GM04504 (cell line): ENCODE measurements at places on chromosomes 1 and 21.
A peak's percentile ranks its signal among the peaks of the same experiment; 100 is the strongest.

GRCh38 chr21:20308586-20309315 is 689.5 kb upstream of the NCAM2 start:
- no peak for DNase-seq

DNA sequence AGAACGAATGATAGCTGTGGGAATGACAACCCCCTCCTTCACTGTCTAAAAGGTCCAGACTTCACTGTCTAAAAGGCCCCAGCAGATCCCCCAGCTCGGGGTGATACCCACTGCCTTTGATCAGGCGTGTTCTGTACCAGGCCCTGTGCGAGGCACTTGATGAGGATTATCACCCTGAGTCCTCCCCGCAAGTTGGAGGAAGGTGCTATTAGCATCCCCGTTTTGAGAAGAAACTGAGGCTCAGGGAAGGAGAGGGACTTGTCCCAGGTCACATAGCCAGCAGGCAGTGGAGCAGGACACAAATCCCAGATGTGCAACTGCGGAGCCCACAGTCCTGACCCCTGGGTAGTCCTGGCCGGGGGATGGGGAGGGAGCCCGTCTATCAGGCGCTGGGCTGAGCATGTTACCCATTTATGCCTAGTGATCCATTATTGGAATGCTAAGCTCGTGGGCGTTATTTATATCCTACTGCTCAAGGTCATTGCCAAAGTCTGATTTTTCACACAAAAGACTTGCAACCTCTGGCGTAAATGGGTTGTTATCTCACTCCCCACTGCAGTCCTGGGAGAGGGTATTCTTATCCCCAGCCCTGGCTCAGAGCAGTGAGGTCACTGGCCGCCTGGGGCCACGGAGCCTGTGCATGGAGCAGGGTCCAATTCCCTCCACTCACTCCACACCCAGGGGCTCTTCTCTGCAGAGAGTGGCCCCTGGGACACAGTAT is 722.2 kb downstream of the MATN1 start:
- DNase-seq: no peak

DNA sequence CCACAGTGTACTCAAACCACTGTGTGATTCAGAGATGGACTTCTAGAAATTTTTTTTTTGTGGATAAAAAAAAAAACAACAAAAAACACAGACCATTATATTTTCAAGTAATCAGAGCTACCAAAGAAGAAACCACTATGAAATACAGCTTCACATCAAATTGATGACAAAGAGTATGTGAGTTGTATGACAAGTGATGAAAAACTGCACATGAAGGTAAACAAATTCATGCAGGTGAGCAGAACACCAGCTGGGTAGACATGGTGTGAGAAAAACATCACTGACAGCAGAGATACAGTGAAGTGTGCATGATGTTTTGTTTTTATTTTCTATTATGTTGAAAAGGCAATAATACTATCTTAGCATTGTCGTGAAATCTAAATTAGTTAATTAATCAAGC is 8.0 kb upstream of the PTPRC start:
- no peak for DNase-seq

GRCh38 chr1:197913495-197914276 is 3.5 kb upstream of the LHX9 start:
- DNase-seq: no peak

- DNase-seq: no peak
Observed at GRCh38 chr1:226804907-226805759, 65.3 kb upstream of the PSEN2 start.

DNA sequence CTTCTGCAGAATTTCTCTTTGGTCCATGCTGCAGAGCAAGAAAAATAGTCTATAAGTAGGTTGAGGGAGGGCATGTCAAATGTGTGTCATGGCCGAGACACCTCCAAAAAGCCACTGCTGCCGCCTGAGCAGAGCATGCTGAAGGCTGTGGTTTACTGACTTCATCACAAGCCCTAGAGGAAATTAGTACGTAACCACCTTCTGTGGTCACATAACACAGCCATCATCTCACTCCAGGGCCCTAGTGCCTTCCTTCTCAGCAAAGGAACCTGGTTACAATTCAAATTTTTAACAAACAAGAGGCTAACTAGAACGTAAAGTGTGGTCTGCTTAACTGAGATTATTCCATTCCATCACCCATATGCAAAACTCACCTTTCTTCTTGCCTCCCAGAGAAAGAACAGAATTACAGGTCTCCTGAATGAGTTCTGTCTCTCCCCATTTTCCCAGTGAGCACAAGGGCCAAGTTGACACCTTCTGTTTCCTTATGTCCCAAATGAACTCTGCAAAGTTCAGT is at the start of gene PTPN22:
Gene PTPN22, minus strand, starts transcription at position 116 of the 517 bp plus-strand sequence.
- DNase-seq: peak; percentile 28

- peak; percentile 62 for DNase-seq
Observed at GRCh38 chr1:116570358-116571214, at the start of gene CD58. Gene CD58 (minus strand): TSS chr1:116571026. CDS start chr1:116570972, 54 bp downstream.

DNA sequence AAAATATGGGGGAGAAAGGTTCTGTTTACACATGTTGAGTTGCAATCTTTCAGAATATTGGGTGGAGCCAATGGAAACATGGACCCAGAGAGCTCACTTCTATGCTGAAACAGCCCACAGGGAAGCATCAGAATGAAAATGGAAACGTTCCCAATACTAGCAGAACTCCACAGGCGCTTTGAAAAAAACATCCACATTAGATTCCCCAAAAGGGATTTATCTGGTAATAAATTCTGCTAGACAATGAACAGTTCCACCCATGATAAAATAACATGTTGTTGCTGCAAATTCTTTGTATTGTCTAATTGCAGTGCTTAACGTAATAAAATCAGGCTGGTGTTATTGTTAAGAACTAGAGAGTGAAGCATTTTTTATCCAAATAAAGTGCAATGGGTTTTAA is 197.0 kb downstream of the GABPA start:
- no peak for DNase-seq

DNA sequence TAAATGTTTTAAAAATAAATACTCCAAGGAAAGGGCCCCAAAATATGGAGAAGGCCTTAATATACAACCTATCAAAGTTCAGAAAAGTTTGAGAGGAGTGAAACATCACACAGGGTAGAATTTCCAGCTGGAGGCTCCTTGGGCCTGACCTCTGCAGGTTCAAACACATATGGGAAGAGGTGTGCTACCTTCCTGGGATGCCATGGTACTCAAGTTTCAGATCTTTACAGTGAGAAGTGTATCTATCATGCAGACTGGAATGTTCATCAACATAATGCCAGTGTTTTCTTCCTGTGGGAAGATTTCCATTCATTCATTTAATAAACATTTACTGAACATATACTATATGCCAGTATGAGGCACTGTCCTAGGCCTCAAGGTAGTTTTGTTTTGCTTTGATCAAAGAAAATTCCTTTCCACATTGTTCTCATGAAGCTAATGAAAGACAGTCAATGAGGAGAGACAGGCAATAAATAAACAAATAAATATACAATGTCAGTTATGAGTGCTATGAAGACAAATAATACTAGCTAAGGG is 14.6 kb upstream of the ADAR start:
- no peak for DNase-seq

DNA sequence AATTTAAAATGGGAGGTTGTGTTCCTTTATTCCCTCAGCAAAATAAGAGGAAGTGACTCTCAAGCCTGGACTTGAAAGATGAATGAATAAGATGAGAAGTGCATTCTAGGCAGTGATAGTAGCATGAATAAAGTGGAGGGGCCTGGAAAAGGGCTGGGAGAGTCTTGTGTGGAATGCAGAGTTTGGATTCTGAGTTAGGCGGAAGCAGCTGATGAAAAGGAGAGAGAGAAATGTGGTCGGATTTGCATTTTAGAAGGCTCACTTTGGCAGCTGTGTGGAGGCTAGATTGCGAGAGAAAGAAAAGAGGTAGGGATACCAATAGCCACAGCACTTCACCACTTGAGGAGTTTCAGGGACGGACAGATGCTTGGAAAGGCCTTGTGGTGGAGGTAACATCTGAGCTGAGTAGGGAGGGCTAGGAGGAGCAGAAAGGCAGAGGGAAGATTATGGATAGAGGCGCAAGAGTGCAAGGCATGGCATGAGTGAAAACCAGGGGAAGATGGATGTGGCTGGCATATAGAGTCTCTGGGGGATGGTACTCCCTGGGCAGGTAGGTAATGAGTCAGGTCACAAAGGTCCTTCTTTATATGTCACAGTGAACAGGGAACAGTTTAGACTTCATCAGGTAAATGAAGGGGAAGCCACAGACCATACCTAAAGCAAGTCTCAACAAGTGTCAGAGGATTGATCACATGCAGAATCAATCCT is 59.6 kb downstream of the ST3GAL3 start:
- no peak for DNase-seq

DNA sequence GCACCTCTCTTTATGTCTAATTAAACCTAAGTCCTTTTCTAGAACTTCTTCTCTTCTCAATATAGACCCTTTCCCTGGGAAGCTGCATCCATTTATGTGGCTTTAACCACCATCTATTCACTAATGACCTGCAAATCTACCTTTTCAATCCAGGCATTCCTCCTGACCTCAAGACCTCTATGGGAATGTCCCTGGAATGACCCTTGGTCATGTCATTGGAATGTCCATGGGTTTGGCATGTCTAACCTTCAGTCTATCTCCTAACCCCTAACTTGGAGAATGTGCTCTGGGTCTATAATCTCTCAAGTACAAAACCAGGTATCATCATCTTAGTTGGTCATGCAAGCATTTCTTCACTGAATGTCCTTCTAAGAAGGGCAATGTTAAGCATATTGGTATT is 196.1 kb downstream of the KCNH1 start:
- DNase-seq: no peak

- no peak for DNase-seq
Observed at GRCh38 chr1:238438311-238439270, 547.9 kb upstream of the ZP4 start.

- DNase-seq: no peak
Observed at GRCh38 chr1:166843322-166843721, 4.0 kb downstream of the POGK start.

DNA sequence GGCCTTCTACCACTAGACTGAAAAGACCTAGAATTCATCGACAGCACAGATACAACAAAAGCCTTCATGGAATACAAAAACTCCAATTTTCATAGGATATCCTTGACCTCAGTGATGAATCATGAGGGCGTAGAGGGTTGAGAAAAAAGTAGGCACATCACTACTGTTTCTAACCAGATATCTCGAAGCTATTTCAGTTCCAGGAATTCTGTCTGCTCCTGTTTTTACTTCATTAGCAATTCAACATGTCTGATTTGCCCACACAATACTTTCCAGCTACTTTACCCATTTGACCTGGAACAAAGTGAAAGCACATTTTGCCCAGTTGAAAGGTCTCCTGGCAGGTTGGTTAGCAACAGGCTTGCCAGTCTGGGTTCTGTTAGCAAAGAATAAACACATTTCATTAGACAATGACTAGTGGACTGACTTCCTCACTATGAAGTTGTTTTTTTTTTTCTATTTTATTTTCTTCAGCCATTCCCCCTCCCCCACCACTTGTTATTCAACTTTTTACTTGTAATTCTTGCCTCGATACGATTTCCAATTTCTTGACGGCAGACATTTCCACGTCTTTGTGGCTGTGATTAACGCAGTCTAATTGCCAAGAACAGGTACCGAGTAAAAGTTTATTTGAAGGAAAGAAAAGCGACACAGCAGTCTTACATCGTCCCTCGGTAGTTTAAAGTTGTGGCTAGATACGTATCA is 4.0 kb upstream of the ZBTB18 start:
- DNase-seq: no peak

DNA sequence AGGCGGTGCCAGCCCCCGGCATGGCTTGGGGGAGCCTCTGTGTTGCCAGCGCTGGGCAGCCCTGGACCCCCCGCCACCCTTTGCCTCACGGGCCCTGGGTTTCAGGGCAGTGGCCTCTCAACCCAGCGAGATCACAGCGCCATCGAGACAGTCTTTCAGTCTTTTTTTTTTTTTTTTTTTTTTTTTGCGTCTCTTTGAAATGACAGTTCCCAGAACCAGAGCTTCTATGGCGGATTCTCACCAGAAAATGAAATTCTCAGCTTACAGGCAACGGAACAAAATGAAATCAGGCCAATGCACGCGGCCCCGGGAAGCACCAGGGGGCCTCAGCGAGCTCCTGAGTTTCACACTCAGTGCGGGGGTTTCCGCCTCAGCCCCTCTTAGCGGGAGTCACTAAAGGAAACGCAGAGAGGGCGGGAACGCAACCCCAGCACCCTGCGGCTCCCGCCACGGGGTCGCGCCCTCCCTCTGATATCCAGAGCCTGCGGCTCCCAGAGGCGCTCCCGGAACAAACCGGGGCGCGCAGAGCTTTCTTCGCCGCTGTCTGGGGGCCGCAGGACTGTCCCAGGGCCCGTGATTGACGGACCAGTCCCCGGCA is 8.0 kb upstream of the COL6A1 start:
- DNase-seq: no peak

DNA sequence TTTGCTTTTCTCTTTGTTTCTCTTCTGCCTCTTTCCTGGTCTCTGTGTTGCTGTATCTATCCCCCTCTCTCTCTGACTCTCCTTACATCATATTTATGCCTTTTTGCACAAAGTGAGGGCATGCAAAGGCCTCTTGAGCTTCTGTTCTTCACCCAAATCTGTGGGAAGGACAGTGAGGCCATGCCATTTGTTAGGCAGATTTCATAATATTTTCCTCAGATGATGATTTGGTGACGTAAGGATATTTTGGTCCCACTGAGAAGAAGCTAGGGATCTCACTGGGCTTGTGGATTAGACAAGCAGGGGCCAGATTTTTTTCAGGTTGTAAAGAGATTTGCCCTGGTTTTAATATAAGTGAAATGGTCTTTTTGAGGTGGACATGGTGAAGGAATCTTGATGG is 249.4 kb upstream of the USP24 start:
- no peak for DNase-seq

DNA sequence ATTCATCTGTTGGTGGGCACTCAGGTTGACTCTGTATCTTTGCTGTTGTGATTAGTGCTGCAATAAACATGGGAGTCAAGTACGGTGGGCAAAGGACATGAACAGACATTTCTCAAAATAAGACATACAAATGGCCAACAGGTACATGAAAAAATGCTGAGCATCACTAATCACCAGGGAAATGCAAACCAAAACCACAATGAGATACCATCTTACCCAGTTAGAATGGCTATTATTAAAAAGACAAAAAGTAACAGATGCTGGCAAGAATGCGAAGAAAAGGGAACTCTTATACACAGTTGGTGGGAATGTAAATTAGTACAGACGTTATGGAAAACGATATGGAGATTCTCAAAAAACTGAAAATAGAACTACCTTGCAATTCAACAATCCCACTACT is 98.9 kb downstream of the TMEM53 start:
- no peak for DNase-seq

DNA sequence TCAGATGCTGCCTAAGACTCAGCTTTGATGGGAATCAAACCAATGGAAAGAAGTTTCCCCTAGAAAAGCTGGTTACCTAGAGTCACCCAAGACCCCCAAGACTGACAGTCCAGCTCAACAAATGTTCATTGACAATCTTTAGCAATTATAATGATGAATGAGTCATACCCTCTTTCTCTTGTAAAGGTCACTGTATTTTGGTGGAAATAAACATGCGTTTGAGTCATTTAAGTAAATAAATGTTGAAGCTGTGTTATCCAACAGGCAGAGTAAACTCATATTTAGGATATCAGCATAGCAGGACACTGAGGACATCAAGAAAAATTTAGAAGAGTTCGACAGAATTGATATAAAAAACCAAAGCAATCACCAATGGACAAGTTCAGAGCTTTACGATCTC is 295.9 kb downstream of the RGS7 start:
- DNase-seq: no peak
